ENCODE measurements at places on chromosomes 16 and 17.

GRCh38 chr17:33403194-33403593 is 110.1 kb upstream of the ASIC2 start:
- DNase-seq: no peak

DNA sequence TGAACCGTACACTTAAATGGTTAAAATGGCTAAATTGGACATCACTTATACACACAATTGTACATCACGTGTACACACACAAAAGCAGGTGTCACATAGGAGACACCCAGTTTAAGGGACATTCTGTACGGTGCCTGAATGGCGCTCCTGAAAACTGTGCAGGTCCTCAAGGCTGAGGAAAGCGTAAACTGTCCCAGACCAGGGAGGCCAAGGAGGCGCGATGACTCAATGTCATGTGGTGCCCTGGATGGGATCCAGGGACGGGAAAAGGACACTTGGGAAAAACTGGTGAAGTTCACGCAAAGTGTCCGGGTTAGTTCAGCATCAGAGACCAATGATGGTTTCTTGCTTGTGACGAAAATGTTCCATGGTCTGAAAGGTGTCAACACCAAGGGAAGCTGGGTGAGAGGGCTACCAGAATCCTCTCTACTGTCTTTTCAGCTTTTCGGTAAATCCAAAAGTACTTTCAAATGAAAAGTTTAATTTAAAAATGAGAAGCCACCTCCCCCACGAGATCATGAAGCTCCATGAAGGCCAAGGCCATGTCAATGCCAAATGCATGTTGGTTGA is 112.2 kb downstream of the CMIP start:
- DNase-seq: no peak

GRCh38 chr17:5773816-5774360 is 189.6 kb upstream of the NLRP1 start:
- DNase-seq: no peak

GRCh38 chr17:20083156-20083859 is 74.1 kb downstream of the SPECC1 start:
- no peak for DNase-seq

- DNase-seq: no peak
Measured at GRCh38 chr16:29710227-29711219, 31.5 kb downstream of the QPRT start.
